Neural progenitor cell (in vitro differentiated cells): ENCODE measurements at places on chromosomes 2 and 18. TPM values are rescaled to one million over a fixed set of nuclear protein-coding genes. Genes with fewer than 3 reads are reported as not detected.

- no peaks in the 10 kb centered on the region for H3K27me3 ChIP-seq
- no peaks in the 10 kb centered on the region for H3K36me3 ChIP-seq
- H3K4me1 ChIP-seq: no peaks in the 10 kb centered on the region
- H3K4me3 ChIP-seq: no peak overlapping the region
- no peak overlapping the region for H3K27ac ChIP-seq
Measured at GRCh38 chr2:176804392-176804791, 408.2 kb upstream of the HNRNPA3 start.

DNA sequence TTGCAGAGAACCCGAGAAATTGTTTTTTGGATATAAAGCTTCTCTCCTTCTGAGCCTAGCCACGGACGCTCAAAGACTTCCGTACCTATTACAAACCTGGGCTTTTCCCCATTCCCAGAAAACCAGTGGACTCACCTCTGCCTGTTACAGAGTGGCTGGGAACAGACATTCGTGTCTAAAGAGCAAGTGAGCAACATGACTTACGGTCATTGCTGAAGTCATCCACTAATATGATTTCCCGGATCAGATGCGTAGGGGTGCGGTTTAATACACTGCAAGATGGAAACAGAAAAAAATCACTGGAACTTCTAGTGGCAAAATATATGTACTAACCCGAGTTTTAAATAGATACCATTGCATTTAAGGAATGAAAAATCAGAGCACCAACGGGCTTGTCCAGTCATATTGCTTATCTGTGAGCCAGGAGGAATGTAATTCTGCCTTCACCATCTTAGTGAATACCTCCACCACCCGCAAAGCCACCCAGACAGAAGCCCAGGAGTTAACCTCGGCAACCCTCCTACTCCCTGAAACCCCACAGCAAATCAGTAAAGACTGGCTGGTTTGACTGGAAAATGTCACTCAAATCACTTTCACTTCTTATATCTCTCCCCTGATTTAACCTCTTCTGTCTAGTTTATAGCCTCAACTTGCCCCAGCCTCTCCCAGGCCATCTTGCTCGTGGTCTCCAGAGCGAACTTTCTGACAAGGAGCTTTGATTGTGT is 151.1 kb upstream of the CAPN13 start:
- DNase-seq: no peak
- no peak overlapping the region for H3K27ac ChIP-seq
- H3K4me3 ChIP-seq: no peak overlapping the region
- no peaks in the 10 kb centered on the region for H3K36me3 ChIP-seq
- peaks cover 9% of the 10 kb centered on the region for H3K4me1 ChIP-seq
- H3K27me3 ChIP-seq: no peaks in the 10 kb centered on the region

GRCh38 chr2:171407030-171407675 is 26.6 kb downstream of the METTL8 start:
- no peak for DNase-seq
- H3K27ac ChIP-seq: no peak overlapping the region
- peaks cover 18% of the 10 kb centered on the region for H3K4me1 ChIP-seq

DNA sequence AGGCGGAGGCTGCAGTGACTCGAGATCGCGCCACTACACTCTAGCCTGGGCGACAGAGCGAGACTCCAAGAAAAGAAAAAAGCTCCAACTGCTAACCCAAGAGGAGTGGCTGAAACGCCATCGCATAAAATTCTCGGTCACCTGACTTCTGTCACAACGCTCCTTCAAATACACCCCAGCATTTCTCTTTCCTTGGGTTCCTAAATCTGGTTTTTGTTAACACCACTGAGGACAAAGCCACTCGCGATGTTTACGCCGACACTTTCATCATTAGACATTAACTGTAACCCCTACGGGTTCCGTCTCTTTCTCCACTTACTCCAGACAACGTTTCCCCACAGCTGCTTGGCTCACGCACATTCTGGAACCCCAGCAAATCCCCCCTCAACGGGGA is 679 bp downstream of the CLK1 start:
- peak overlapping the region; percentile 95 for H3K4me3 ChIP-seq
- peaks cover 19% of the 10 kb centered on the region for H3K4me1 ChIP-seq
- H3K27me3 ChIP-seq: no peaks in the 10 kb centered on the region
- H3K27ac ChIP-seq: peak overlapping the region; percentile 97
- H3K36me3 ChIP-seq: peaks cover 28% of the 10 kb centered on the region

DNA sequence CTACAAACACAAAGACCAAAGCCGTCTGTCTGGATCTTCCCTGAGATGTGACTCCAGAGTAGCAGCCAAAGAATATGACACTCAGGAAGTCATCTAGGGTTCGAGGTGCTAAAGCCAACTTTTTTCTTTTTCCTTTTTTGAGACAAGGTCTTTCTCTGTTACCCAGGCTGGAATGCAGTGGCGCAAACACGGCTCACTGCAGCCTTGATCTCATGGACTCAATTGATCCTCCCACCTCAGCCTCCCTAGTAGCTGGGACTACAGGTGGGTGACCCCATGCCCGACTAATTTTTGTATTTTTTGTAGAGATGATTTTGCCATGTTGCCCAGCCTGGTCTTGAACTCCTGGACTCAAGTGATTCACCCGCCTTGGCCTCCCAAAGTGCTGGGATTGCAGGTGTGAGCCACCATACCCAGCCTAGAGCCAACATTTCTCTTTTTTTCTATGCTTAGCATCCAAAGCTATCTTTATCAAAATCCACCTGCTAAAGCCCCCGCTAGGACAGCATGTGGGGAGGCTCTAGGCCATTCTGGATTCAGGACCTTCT is 92.8 kb downstream of the TMEM17 start:
- H3K4me1 ChIP-seq: peaks cover 28% of the 10 kb centered on the region
- no peak for DNase-seq
- no peaks in the 10 kb centered on the region for H3K36me3 ChIP-seq
- no peak overlapping the region for H3K27ac ChIP-seq
- no peaks in the 10 kb centered on the region for H3K27me3 ChIP-seq

The DYNAP gene
- total RNA-seq: not detected in 2 replicates

DNA sequence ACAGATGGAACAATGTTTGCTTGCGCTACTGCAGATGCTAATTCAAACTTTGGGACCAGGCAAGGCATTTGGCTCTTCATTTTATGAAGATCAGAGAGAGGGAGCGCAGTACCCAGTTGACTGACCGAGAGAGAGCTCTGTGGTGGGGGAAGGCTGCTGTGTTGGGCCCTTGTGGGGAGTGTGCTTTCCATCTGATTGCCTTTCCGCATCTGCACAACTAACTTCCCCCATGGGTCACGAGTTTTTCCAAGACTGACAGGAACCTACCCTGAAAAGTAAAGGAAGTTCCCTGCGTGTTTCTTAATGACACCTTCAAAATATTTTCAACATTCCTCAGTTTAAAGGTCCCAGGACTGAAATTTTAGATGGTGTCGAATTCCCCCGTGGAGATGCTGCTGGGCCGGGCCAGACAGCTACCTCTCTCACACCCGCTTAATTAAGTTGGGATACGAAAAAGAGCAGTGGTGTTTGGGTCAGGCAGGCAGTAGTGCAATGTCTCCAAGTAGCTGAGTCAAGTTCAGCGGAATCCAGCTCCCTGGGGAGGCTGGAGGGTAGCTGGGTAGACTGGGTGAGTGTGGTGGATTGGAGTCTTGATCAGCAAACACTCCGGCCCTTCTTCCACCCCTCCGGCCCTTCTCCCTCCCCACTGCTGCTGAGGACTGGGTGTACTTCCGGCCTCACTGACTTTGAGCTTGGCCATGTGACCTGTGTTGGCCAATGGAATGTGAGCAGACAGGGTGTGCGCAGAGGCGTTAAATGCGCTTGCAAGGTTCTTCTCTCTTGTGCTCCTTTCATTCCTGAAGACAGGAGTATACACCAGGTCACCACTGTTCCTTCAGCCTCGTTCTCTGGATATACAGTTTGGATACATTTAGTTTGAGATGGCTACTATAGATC is 2.3 kb upstream of the ARHGAP25 start:
- no peaks in the 10 kb centered on the region for H3K27me3 ChIP-seq
- no peak for DNase-seq
- no peaks in the 10 kb centered on the region for H3K4me1 ChIP-seq
- H3K36me3 ChIP-seq: no peaks in the 10 kb centered on the region
- no peak overlapping the region for H3K27ac ChIP-seq

DNA sequence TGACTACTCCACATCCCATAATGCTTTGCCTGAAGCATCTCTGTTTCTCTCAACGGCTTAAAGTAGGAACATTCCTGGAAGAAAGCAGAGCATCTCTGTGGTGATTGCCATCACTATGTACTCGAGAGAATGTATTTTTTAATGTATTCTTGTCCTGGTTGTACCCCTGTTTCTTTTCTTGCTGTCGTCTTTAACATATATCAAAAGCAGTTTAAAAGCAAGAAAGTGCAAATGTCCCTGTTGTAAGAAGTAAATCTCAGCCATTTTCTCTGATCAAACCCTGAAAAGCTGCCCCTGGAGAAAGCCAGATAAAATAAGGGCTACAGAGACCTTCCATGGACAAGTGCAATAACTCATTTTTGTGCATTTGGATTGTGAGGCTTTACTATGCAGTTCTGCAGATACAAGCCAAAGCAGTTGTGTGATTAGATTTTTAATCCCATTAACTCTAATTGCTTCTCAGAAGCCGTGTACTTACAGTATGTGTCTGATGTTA is 70.8 kb downstream of the XIRP2 start:
- H3K4me3 ChIP-seq: no peak overlapping the region
- DNase-seq: no peak
- no peaks in the 10 kb centered on the region for H3K36me3 ChIP-seq
- H3K27me3 ChIP-seq: no peaks in the 10 kb centered on the region
- peaks cover 7% of the 10 kb centered on the region for H3K4me1 ChIP-seq

GRCh38 chr2:234638966-234639365 is 142.1 kb upstream of the ARL4C start:
- H3K36me3 ChIP-seq: no peaks in the 10 kb centered on the region
- no peak overlapping the region for H3K4me3 ChIP-seq
- H3K27ac ChIP-seq: no peak overlapping the region
- H3K27me3 ChIP-seq: no peaks in the 10 kb centered on the region
- DNase-seq: no peak

The MEIS1 gene
- 10.7 and 14.7 TPM in 2 replicates for total RNA-seq

The PAX3 gene
- 4.6 and 4.9 TPM in 2 replicates for total RNA-seq

- peaks cover 2% of the 10 kb centered on the region for H3K4me1 ChIP-seq
- H3K27me3 ChIP-seq: no peaks in the 10 kb centered on the region
- H3K36me3 ChIP-seq: no peaks in the 10 kb centered on the region
- no peak for DNase-seq
- no peak overlapping the region for H3K27ac ChIP-seq
- H3K4me3 ChIP-seq: no peak overlapping the region
Measured at GRCh38 chr18:41761333-41762018, 193.6 kb upstream of the PIK3C3 start.

DNA sequence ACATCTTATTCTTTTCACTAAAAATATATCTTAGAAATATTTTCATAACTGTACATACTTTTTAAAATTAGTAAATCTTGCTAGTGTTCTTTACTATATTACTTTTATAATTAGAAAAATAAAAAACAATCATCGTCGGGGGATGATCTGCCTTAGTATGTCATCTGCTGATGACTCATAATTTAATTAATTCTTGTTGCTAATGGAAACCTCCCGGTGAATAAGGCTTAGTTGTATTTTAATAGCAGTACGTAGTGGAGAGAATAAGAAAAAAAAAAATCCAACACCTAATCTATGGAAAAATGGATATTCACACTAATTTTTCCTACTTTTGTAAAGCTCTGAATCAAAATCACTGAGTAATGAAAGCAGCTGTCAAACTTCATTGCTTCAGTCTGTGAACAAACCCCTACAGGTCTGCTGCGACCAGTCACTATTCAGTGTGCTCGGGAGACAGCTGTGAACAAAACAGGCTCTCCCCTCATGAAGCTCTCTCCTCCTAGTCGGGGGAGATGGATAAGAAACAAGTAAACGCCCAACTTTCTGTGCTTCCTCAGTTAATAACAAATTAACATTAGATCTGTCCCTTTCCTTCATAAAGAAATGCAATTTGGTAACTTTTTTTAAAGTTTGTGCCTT is 97.4 kb upstream of the UPP2 start:
- no peaks in the 10 kb centered on the region for H3K36me3 ChIP-seq
- peaks cover 3% of the 10 kb centered on the region for H3K4me1 ChIP-seq
- H3K4me3 ChIP-seq: no peak overlapping the region
- DNase-seq: no peak

- H3K27ac ChIP-seq: no peak overlapping the region
- H3K4me3 ChIP-seq: no peak overlapping the region
- H3K27me3 ChIP-seq: no peaks in the 10 kb centered on the region
- DNase-seq: no peak
- no peaks in the 10 kb centered on the region for H3K36me3 ChIP-seq
- H3K4me1 ChIP-seq: peaks cover 12% of the 10 kb centered on the region
Measured at GRCh38 chr18:62832282-62832681, 116.9 kb downstream of the PHLPP1 start.

DNA sequence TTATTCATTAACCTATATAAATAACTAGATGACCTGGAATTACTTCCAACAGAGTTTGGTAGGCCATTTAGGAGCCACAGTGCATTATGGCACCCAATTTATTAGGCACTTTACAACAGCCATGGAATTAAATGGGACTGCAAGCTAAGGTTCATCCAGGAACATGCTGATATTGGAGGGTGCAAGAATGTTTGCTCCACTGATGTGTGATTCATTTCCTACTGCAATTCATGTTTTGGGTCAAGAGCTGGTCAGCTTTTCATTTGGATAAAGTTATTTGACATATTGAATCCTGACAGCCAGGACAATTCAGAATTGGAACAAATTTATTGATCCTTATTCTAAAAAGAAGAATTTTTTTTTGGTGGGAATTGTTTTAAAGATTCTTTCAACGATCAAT is 11.8 kb upstream of the LYPD1 start:
- no peaks in the 10 kb centered on the region for H3K27me3 ChIP-seq
- DNase-seq: no peak
- no peak overlapping the region for H3K27ac ChIP-seq
- H3K36me3 ChIP-seq: no peaks in the 10 kb centered on the region
- H3K4me3 ChIP-seq: no peak overlapping the region
- no peaks in the 10 kb centered on the region for H3K4me1 ChIP-seq

The SLC4A5 gene
- 1.7 and 2.0 TPM in 2 replicates for total RNA-seq

DNA sequence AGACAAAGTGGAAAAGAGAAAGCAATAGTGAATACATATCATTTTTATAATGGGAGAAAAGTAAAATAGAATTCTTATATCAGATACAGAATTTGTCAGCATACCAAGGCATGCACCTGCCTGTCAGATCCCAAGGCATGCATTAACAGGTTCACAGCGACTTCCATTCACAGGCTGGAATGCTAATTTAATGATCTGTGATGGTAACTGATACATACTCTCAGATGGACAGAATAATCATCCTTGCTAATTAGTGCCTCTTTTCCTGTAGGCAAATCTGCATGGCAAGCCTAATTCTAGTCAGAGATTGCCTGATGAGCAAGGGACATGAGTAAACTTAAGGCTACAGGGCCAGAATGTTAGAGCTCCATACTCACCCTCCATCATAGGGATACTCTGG is 76.1 kb downstream of the PRKRA start:
- no peaks in the 10 kb centered on the region for H3K27me3 ChIP-seq
- H3K4me1 ChIP-seq: no peaks in the 10 kb centered on the region
- no peak overlapping the region for H3K27ac ChIP-seq
- H3K4me3 ChIP-seq: no peak overlapping the region

- no peaks in the 10 kb centered on the region for H3K27me3 ChIP-seq
- H3K36me3 ChIP-seq: no peaks in the 10 kb centered on the region
- H3K27ac ChIP-seq: no peak within 1 kb of the TSS
- no peak within 1 kb of the TSS for H3K4me3 ChIP-seq
Measured at GRCh38 chr2:97713296-97714083, at the start of gene ZAP70. ZAP70 (plus strand) TSS chr2:97713576; CDS start chr2:97724037, 10,461 bp downstream.

The AOX1 gene
- total RNA-seq: 5.7 and 6.2 TPM in 2 replicates
